A549 (cell line): ENCODE measurements at places on chromosomes 3 and 15.
A peak's percentile ranks its signal among the peaks of the same experiment; 100 is the strongest.

DNA sequence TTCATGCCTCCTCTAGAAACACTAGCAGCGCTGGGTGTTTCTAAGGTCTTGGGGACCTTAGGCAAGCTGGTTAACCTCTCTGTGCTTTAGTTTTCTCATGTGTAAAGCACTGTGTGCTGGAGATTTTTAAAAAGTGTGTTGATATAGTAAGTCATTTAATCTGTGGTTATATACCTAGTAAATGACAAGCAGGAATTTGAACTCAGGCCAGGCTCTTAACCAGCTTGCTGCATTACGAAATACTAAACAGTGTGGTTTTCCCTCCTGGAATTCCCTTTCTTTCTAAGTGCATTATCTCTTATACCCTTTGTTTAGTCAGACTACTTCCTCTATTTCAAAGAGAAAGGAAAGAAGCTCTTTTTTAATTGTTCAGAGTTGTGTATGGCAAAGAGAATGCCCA lies 26.5 kb downstream of the NEO1 start:
- DNase-seq = no peak

- DNase-seq = no peak
Measured at GRCh38 chr15:40336744-40337122, 4.0 kb downstream of the CCDC9B start.

DNA sequence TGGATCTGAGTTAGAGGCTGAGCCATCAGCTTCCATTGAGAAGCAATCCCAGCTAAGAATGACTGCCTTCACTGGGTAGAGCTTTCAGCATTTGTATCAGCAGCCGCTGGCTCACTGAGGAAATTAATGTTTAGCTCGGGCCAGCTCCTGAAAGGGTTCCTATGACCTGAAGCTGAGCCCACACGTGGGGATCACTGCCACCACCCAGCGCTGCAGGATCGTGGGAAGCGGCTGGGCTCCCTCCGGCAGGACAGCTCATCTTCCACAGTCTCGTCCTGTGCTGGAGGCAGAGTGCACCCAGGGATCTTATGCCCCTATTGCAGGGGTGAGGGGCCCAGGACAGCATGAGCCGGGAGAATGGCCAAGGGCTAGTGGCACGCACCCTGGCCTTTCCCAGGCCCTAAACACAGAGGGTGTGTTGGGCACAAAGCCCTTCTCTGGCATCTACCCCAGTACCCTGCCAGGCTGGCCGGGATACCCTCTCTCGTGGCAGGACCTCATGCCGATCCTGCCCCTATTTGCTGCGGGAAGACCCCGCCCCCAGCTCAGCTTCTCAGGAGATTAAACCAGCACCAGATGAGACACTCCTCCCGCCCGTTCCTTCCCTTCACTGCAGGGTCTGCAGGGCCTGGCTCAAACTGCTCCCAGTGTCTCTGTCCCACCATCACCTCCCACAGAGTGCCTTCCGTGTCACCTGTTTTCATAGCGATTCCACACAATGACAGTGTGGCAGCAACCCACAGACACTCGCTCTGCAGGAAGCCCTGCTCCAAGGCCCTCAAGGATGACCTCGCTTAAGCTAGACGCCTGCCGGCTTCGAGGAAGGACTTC lies 28.5 kb downstream of the KLHL25 start:
- DNase-seq = no peak

DNA sequence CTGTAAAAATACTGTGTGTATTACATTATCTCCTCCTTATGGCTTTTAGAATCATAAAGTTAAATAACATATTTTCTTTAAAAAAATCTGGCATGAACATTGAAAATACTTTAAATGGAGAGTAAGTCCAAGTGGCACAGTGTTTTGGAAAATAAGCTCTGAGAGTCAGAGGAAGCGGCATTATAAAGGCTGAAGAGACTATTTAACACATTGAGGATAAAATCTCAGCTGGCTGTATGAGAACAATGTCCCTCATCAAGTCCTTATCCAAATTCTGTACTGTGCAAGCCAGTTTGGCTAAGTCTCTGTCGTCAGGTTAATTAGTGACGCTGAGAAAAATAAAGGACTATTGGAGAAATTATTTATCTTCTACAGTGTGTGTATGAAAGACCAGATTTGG lies 245.5 kb downstream of the MFSD1 start:
- DNase-seq = no peak

GRCh38 chr3:37730825-37731224 lies 130.9 kb upstream of the CTDSPL start:
- no peak for DNase-seq

- peak; percentile 79 for DNase-seq
Measured at GRCh38 chr15:67116742-67117141, 51.3 kb downstream of the SMAD3 start.

DNA sequence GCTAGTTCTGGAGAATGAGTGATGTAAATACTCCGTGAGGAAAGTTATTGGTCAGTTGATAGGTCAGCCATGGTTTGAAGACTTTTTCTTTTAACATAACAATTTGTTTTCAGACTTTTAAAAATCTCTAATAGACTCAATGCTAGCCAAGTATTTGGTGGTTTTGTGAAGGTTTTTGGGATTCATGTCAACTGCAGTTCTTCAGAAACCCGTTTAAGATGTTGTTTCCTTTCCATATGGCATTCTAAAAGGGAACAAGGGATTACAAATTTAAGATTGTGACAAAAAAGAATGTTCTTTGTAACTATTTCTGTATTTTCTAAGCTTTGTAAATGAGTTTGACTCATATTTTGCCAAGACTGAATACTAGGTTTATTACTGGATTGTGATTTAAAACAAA lies 281.7 kb upstream of the COL8A1 start:
- DNase-seq = no peak

DNA sequence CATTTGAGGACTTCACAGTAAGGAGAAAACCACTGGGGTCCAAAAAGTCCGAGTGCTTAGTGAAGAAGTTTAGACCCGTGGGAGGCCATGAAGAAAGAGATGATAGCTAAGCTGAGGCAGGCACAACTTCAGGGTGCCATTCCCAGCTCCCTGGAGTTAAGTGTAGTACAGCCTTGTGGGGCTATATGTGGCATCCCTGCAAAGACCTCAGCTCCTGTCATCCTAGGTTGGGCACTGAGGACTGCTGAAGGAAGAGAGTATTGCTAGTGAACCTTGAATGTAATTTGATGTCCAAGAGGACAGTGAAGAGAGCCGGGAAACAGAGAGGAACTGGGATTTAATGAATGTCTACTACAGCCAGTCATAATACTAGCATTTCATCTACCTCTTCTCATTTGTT lies 162.1 kb downstream of the AKAP13 start:
- no peak for DNase-seq

GRCh38 chr3:33578325-33579177 lies 138.3 kb upstream of the UBP1 start:
- peak; percentile 82 for DNase-seq
